ENCODE measurements at places on chromosomes 2 and 18.

- DNase-seq = no peak
Observed at GRCh38 chr2:2191110-2191707, 139.9 kb downstream of the MYT1L start.

- no peak for DNase-seq
Observed at GRCh38 chr2:150465703-150466569, 21.5 kb downstream of the RND3 start.

GRCh38 chr2:12436483-12436882 lies 280.3 kb upstream of the TRIB2 start:
- peak; percentile 75 for DNase-seq

DNA sequence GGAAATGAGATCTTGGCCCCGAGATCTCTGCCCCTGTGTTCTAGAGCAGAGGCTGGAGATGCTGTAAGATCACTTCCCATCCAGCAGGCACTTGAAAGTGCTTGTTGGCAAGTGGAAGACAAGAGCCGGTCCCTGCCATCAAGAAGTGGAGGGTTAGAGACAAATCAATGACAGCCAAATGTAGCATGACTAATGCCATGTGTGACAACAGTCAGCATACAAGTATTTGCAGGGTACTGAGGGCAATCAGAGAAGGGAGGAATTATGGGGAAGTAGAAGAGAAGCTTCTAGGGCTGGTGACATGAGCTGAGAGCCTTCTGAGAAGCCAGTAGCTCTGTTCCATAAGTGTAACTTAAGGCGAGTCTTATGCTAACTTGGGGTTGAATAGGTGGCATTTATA lies 58.6 kb downstream of the TMEM17 start:
- no peak for DNase-seq
